ENCODE measurements at places on chromosomes 7 and 10.

DNA sequence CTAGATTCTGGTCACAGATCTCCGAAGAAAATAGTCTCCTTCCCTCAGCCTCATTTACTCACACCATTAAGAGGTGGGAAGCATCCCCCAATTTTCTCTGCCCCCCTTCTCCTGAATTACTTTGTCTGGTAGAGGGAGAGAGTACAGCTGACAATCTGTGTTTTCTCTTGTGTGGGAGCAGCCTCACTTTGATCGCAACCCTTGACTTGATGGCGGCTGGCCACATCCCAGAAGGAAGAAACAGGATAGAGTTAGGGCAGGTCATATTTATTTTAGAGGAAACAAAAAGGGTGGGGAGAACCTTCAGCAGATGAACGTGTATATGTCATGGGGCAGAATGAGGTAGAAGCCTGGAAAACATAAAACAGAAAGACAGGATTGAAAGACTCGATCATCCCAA is 82.4 kb upstream of the FAM171A1 start:
- DNase-seq = no peak

GRCh38 chr7:5383314-5384098 is 40.1 kb downstream of the TNRC18 start:
- DNase-seq = no peak

DNA sequence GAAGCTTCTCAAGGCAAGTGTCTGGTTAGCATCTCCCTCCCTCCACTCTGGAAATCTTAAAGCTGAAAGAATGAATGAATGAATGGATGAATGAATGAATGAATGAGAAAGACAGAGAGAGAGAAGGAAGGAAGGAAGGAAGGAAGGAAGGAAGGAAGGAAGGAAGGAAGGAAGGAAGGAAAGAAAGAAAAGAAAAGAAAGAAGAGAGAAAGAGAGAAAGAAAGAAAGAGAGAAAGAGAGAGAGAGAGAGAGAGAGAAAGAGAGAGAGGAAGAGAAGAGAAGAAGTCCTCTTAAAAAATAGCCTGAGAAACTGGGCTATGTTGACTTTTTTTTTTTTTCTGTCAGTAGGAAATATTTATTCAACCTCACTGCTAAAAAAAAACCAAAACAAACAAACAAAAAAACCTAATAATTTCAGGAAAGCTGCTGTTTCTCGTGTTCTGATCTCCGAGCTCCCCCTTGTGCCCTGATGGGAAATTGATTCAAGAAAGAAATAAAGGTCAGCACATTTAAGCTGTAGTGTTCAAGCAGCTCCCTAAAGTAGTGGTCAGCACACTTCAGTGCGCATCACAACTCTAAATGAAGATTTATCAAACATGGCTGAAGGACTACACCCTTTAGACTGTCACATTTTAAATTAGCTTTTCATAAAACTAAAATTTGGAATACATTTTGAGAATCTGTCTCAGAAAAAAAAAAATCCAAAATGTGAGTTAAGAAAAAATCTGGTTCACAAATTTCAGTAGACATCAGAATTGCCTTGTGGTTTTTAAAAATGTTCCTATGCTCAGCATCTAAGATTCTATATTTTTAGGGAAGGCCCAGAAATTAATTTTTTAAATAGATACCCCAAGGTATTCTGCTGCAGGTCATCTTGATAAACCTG is 154.3 kb downstream of the ELAPOR2 start:
- no peak for DNase-seq

DNA sequence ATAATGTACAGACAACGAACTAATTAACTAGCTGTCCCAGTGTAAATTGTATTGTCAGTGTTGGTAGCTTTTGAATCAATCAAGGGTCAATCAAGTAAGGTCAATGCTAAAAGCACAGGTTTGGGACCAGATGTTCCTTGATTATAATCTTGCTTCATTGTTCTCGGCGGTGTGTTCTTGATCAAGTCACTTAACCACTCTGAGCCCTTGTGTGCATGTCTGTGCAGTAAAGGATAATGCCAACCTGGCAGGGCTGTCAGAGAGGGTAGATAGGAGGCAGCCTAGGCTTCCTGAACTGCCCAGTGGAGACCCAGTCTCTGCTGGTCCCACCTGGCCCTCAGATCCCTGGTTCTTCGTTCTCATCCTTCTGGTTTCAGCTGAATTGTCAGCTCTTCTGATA is 221.0 kb downstream of the EMX2 start:
- DNase-seq = no peak

GRCh38 chr7:140249036-140249806 is 72.4 kb upstream of the KDM7A start:
- no peak for DNase-seq

DNA sequence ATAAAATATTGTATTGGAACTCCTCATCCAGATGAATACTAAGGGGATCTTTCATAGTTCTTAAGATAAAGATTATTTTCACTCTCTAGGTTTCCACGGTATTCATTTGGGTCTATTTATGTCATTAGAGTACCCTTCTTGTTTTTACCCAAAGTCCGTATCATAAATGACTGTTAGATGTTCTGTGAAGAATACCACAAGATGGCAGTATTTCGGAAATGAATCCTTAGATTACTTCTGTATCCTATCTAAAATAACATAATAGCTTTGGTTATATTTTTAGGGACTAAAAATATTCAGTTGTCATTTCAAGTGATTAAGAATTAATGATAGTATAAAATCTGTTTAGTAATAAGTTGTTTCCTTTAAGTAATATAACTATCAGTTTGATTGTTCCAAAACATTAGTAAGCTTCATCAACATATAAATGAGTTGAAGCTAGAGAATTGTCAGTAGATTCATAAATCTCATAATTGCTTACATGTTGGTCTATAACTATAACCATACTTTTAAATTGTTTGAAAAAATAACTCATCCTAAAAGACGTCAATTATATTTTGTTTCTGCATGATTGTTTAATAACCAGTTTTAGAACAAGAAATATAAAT is 337.5 kb upstream of the KCND2 start:
- DNase-seq = peak; percentile 5

- DNase-seq = no peak
Measured at GRCh38 chr10:30509508-30509907, 75.5 kb downstream of the MAP3K8 start.

DNA sequence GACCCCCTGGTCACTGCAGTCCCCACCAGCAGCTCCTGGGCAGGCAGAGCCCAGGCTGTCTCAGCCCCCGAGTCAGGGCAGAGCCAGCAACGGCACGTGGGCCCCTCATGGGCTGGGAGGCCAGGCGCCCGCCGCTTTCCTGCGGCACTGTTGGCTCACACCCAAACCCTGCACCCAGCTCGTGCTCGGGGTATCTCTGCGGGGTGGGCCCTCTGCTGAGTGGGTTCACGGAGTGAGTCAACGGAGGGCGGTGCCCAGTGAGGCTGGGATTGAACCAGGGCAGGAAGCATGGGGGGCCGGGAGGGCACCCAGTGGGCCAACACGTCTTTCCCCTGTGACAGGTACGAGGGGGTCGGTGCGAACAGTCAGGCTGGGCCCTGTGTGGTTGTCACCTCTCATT is 28.9 kb downstream of the ADAP1 start:
- DNase-seq = no peak

- DNase-seq = no peak
Measured at GRCh38 chr7:18538554-18539250, 43.2 kb downstream of the HDAC9 start.

- DNase-seq = no peak
Measured at GRCh38 chr10:33328253-33328652, 6.2 kb downstream of the NRP1 start.

GRCh38 chr7:1361756-1362125 is 97.5 kb downstream of the MICALL2 start:
- no peak for DNase-seq

Data from astrocyte (in vitro differentiated cells and primary cell).